ENCODE measurements at places on chromosomes 5 and 9.

GRCh38 chr5:81856948-81857928 is 106.3 kb upstream of the SSBP2 start:
- peak; percentile 85 for DNase-seq

GRCh38 chr5:178519155-178519554 is 71.0 kb downstream of the COL23A1 start:
- DNase-seq: no peak

- DNase-seq: no peak
Observed at GRCh38 chr9:117415358-117415914, 579 bp upstream of the ASTN2 start.

GRCh38 chr9:20599195-20599594 is 23.1 kb downstream of the MLLT3 start:
- DNase-seq: no peak

DNA sequence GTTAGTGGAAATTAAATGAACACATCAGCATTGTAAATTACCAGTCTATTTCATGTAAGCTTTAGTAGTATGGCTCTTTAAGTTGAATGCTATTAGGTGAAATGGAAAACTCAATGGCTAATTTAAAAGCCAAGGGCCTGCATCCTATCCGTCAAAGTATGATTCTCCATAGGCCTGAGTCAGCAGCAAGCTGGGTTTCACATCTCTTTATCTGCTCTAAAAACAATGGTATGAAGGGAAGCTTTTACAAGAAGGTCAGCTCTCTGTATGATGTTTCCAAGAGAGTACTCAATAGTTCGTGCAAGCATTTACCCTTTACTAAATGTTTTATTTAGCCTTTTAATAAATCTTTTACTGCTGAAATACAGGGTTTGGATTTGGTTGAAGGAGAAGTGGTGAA is 62.8 kb downstream of the MAP1B start:
- no peak for DNase-seq

DNA sequence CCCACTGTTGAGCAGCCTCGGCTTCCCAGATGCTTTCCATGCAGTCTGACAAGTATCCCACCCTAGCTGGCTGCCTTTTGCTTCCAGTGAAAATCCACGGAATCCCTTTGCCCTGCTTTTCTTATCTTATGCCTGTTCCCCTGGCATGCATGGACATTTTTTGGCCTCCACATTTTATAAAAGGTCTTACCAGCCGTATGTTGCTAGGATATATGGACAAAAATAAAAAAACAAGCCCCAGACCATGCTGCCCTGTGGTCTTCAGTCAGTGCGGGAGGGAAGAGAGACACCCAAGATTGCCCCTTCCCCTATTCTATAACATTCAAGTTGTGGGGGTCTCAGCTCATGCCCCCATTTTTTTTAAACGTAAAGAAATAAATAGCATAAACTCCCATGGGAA is 129.6 kb downstream of the COL23A1 start:
- no peak for DNase-seq

DNA sequence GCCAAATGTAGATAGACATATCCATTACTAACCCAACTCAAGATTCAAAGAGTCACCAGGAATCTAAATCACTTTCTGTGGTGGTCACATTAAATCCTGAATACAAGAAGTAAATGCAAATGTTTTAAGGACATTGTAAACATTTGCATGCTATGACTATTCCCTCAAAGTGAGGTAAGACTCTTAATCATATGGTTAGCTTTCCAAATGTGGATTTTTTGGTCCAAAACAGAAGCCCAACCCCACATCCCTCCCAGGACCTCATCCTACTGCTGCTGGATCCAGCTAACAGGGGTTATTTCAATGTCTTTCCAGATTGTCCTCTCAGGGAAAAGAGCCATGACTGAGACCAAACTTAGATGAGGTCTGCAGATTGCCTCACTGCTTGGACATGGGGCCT is 228.1 kb upstream of the PANK3 start:
- DNase-seq: no peak

DNA sequence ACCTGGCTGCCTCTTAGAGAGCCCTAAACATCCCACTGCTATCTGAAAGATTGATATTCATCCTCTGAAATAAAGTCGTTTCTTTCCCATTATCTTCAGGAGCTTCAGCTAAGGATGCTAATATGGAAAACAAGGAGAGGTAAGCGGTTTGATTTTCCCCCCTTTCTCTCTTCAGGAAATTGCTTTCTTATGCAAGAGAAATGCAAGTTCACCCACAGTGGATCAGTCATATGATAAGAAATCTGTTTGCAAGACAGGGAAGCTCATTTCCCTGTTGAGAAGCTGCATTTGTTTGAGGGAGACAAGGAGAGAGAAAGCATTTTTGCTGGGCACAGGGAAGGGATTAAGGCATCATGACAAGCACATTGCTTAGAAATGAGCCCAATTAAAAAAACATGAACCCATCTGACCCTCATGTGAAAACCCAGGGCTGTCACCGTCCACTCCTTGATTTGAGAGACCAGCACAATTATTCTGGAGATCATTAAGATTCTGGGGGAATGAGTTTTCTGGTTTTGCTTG is 53.7 kb upstream of the BOD1 start:
- no peak for DNase-seq

- no peak for DNase-seq
Observed at GRCh38 chr5:95406426-95407090, 15.4 kb downstream of the FAM81B start.

- no peak for DNase-seq
Observed at GRCh38 chr5:104494083-104494482, 931.5 kb upstream of the NUDT12 start.

DNA sequence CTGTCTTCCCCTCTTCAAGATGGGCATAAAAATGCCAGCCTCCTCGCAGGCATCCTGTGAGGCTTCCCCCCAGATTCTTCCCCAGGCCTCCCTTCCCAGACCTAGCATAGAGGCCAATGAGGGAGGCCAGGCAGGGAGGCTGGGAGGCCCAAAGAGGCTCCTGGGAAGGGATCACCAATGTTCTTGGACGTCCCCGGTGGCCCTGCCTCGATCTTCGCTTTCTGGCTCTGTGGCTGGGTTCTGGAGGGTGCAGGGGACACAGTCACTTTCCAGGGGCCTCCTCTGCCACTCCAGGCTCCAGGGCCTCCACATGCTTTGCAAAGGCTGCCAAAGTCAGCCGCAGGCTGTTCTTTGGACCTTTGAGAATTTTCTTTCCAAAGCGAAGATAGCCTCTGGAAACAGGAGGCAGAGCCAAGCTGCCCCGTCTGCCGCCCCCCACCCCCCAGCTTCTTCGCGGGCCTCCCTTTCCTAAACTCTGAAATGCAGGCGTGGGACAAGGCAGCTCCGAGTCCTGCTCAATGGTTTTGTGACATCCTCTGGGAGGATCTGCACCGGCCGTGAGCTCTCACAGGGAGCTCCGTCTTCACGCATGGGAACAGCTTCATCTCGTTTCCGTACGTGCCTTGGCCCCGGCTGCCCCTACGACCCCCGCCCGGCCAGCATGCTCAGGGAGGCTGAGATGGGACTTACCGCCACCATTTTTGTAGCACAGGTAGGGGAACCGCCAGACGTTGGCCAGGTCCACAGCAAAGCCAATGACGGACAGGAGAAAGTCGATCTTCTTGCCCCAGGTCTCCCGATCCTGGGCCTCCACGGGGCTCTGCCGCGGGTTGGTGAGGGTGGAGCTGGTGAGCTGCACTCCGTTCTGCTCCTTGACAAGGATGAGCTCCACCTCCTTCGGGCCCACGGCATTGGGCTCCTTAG is 2.8 kb downstream of the SLC6A3 start:
- DNase-seq: peak; percentile 50

GRCh38 chr9:114125476-114126013 is 26.5 kb upstream of the KIF12 start:
- no peak for DNase-seq

- DNase-seq: no peak
Observed at GRCh38 chr5:128962211-128962610, 3.1 kb upstream of the SLC27A6 start.

DNA sequence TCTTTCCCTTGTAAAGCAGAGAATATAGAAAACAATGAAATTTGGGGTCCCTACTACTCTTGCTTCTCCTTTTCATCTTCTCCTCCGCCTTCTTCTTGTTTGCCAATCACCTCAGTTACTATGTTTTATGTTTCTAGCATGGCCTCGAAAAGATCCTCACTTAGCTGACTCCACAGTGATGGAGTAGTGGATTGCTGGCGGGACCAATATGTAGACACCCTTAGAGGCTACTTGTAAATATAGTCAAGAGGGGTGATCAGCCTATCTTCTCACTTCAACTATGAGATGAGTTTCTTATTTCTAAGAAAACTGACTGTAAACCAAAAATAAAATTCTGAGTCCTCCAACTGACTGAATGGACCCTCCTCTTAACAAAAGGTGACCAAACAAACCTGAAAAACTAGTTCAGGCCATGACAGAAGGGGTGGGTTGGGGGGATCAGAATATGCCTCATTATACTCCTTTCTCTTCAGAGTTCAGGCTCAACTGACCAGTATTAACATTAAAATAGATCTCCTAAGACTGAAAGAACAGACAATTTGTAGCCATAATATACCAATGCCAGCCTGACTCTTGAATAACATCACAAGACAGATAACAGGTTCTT is 829.0 kb downstream of the TLE4 start:
- DNase-seq: no peak

DNA sequence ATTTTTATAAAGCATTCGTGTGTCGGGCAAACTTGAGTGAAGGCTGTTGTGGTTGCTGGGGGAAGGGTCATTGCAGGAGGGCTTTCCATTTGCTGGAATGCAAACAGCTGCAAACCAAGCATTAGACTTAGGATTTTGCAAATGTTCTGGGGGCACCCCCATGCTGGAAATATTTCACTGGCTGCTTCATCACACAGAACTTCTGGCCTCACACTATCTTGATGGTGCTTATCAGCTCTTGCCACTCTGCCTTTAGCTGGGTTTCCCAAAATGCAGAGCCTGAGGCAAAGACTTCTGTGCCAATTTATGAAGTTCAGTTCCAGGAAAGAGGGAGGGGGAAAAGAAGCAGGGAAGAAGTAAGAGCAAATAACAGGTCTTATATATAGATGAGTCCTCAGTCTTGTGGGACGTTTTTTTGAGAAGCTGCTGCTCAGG is 8.6 kb upstream of the COL15A1 start:
- no peak for DNase-seq

DNA sequence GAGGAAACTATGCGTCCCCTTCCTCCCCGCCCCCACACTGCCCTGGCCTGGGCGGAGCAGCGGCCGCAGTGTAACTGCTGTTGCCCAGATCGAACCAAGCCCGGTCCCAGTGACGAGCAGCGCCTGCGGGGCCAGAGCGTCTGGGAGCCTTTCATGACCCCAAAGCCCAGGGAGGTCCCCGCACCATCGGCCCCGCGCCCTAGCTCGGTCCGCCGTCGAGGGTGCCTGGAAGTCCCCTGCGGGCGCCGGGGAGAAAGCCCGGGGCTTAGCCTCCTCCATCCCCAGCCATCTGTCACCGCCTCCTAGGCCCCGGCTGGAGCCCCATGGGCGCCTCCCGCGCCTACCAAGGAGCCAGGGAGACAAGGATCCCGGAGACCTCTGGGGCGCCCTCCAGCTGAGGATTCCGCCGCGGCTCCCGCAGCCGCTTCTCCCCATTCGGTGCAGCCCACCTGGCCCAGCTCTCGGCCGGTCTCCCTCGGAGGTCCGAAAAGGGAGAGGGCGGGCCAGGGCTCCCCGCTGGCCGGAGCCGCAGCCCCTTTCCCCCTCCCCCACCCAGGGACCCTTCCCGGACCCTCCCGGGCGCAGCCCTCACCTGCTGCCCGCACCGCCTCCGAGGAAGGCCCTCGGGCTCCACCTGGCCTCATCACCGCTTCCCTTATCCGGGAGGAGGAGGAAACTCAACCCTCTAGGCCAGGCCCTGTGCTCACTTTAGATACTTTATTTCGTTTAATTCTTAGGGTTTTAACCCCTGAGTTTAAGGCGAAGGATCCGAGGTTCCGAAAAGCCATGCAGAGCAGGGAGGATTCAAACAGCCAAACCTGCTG is 45.6 kb downstream of the APTX start:
- DNase-seq: no peak

DNA sequence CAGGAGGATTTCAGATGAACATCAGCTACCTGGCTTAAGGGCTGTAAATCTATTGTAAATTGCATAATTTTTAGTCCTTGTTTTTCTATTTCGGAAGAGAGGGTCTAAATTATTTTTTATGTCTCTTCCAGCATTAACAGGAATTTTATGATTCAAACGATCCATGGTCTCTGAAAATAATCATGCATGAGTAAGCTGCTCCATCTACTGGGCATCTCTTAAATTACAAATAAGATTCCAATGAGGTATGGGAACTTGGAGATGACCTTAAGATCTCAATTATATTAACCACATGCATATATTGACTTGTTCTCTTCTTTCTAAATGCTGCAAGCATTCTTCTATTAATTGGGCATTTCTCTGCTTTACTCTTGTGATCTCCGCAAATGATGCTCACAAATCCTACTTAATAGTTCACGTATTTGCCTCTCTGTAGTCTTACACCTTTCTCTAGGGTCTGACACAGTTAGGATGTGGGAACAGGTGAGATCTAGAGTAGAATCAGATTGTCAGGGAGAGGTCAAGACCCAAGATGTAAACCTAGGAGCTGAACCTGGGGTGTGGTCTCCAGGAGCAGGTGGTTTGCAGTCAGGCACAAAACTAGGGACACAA is 86.9 kb downstream of the NUDT12 start:
- no peak for DNase-seq

DNA sequence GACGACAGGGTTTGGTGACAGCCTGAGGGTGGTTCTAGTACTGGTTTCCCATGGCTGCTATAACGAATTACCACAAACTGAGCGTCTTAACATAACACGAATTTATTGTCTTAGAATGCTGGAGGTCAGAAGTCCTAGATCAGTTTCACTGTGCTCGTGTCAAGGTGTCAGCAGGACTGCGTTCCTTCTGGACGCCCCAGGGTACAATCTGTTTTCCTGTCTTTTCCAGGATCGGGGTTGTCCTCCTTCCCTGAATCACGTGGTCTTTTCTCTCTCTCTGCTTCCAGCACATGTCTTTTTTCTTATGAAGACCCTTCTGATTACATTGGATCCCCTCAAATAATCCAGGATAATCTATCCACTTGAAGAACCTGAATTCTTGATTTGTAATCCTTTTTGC is 291.7 kb upstream of the PANK3 start:
- no peak for DNase-seq

DNA sequence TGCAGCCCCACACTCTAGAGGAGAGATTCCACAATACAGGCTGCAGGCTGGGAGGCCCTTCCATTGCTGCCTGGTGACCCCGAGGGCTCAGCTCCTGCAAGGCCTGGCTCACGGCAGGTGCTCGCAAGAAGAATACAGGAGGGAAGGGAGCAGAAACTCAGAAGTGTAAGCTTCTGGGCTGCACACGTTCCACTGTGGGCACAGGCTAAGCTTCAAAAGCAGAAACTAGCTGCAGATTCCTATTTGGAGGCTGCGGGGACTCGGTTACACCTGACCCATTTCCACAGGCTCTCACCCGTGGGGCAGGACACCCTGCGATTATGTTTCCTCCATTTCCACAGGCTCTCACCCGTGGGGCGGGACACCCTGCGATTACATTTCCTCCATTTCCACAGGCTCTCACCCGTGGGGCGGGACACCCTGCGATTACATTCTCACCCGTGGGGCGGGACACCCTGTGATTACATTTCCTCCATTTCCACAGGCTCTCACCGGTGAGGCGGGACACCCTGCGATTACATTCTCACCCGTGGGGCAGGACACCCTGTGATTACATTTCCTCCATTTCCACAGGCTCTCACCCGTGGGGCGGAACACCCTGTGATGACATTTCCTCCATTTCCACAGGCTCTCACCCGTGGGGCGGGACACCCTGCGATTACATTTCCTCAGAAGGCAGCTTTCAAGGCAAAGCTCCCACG is 10.3 kb downstream of the LPCAT1 start:
- DNase-seq: peak; percentile 58

- peak; percentile 77 for DNase-seq
Observed at GRCh38 chr5:149549461-149550267, 1.6 kb downstream of the CSNK1A1 start.
